Transverse colon (tissue), 4 donors: ENCODE measurements at places on chromosomes 5 and 9. TPM values are rescaled to one million over a fixed set of nuclear protein-coding genes. Genes with fewer than 3 reads are reported as not detected.

Gene RANBP3L
- total RNA-seq = 1.1 TPM

- no peak for DNase-seq
Measured at GRCh38 chr9:98175028-98175569, 17.3 kb downstream of the CORO2A start.

Gene PCDHGA12
- total RNA-seq = 5.2 TPM

GRCh38 chr9:109289186-109289585 lies 31.7 kb downstream of the EPB41L4B start:
- peak; percentile 34 for DNase-seq

DNA sequence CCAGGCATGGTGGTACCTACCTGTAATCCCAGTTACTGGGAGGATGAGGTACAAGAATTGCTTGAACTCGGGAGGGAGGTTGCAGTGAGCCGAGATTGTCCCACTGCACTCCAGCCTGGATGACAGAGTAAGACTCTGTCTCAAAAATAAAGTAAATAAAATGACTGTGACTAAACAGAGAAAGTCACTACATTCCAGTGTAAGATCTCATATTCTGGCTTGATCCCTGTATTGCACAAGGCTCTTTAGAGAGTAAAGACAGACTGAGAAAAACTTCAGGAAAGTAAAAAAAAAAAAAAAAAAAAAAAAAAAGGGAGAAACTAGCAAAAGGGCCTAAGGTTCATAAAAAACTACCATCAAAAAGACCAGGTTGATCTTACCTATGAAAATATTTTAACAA lies 106.6 kb upstream of the PJA2 start:
- DNase-seq = no peak

Gene ERCC8
- 17.3 TPM for total RNA-seq

GRCh38 chr9:19184144-19184917 lies 46.2 kb upstream of the DENND4C start:
- DNase-seq = peak; percentile 80

Gene CCNJL
- total RNA-seq = 29.8 TPM

DNA sequence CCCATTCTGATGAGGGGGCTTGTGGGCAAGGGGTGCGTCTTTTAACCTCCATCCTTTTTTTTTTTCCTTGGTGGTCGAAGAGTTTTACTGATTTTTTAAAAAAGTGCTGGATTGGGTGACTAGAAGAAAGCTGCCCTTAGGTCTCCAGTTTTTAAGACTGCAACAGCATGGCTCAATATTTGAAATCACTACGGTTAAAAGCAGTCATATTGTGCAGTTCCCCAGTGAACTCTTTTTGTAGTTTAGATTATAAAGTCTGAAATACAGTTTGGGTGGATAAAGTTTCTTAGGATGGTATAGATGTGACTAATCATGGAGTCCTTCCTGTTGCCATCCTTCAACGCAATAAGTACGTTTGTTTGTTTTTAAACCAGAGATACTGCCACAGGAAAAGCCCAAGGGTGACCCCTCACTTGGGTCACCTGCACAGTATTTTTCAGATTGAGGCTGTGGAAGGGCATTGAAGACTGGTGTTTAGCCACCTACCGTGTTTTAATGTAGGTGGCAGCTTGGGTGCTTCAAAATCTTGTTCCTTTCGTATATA lies 520 bp upstream of the DHFR start:
- DNase-seq = no peak

Gene ENTREP1
- 3.0 TPM for total RNA-seq

GRCh38 chr9:128764361-128764760 lies 7.4 kb downstream of the ZER1 start:
- no peak for DNase-seq

Gene ENTR1
- total RNA-seq = 23.6 TPM

DNA sequence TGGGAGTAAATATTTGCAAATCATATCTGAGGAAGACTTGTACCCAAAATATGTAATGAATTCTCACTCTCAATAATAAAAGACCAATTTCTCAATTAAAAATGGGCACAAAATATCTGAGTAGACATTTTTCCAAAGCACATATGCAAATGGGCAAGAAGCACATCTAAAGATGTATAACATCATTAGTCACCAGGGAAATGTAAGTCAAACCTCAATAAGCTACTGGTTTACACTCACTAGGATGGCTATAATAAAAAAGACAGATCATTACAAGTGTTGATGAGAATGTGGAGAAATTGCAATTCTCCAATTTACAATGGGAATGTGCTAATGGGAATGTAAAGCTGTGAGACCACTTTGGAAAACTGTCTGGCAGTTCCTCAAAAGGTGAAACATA lies 13.9 kb downstream of the PCSK5 start:
- DNase-seq = no peak
